ENCODE measurements at places on chromosomes 5 and 9.

GRCh38 chr9:19050637-19051591 lies 1.7 kb downstream of the RRAGA start:
- DNase-seq, result no peak

- DNase-seq, result no peak
These were observed 654.1 kb downstream of the RAB3C start for GRCh38 chr5:59236986-59237385.

DNA sequence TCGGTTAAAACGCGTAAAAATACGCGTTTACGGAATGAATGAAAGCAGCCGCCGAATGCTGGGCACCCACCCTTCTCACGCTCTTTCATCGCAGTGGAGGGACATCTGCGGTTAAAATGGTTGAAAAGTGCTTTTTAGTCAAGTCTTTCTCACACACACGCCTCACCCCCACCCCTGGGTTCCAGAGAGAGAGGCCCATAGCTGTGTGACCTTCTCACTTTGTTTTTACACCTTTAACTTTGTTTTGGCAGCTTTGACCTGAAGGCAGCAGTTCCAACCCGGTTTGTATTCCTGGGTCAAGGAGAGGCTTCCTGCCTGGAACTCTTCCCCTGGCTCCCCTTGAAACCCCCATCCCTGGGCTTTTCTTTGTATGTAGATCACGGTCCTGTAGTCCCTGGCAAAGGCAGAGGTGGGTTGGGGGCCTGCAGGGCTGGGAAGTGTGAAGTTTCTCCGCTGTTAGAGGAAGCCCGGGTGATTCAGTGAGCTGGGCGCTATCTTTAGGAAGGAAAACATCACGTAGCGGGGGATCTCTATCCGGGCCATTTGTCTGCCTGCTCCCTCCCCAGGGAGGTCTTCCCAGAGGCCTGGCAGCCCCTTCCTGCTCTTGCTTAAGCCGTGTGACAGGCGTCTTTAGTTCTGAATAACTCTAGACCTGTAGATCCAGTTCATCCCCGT lies 29.6 kb downstream of the SPRY4 start:
- DNase-seq, result no peak

- DNase-seq, result no peak
These were observed 88.5 kb downstream of the FAM174A start for GRCh38 chr5:100623719-100624118.

DNA sequence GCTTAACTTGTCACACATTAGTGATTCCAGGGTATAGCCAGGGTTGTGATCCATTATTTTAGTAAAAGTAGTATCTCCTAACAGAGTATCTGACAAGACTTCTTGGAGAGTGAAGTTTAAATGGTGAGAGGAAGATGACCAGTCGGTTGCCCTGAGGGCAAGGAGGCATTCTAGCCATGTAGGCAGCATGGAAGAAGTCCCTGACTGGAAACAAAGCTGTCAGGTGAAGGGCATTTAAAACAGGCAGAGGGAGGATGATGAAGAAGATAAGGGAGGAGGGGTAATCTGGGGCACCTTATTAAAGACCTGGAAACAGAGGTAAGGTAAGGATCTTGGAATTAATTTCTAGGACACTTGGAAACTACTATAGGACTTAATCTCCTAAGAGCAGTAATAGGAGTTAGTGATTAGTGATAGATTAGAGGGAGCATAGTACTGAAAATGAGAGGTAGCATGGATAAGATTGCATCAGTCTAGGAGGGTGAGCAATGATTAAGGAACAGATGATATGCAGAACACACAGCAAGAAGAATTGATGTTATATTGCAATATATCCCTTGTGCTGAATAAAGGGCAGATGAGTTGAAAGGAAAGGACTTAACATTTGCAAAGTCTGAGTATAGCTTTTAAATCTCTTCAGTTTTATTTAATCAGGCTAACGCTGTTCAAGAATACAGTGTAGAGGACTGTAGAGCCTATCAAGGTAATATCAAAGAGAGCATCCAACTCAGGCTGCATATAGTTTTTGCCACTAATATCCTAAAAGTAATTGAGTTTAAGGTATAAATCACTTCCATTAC lies 9.6 kb downstream of the KIF2A start:
- DNase-seq, result no peak

DNA sequence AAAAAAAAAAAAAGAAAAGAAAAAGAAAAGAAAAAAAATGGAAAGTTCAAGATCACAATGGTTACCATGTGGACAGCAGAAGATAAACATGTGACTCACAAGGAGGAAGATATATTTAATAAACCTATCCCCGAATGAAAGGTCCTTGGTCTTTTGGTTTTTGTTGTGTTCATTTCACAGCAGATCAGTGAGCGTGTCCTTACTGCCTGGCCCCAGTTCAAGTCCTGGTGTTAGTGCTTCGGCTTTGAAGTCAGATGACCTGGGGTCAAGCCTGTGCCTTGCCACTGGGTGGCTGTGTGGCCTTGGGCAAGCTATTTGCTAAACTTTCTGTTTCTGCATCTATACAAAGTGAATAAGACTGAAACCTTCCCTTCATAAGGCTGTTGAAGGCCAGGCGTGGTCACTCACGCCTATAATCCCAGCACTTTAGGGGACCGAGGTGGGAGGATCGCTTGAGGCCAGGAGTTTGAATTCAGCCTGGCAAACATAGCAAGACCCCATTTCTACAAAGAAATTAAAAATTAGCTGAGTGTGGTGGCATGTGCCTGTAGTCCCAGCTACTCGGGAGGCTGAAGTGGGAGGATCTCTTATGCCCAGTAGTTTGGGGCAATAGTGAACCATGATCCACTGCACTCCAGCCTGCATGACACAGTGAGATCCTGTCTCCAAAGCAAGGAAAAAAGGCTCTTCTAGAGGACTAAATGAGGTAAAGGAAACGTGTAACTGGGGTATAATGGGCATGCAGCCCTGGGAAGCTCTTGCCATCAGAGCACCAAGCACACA lies 94.5 kb upstream of the SPATA31D4 start:
- DNase-seq, result no peak

DNA sequence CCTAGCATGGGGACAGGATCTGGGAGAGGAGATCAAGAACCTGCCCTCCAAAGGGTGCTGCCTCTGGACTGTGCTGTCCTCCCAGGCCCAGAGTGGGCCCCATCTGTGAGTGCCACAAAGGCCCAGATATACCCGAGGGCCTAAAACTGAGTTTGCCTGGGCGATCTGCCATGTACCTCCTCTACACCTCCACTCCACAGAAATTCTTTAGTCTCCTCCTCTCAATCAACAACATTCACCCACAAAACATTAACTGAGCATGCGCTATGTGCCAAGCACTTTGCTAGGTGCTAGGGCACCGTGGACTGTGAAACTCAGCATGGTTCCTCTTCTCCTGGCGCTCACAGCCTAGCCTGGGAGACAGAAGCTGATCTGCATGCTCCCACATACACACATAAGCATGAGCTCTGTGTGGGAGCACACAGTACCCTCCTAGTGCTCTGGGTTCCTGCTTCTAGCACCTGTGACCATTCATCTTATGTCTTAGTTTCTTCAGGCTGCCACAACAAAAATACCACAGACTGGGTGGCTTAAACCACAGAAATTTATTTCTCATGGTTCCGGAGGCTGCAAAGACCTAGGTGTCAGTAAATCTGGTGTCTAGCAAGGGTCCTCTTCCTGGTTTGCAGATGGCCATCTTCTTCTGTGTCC lies 82.0 kb upstream of the FSTL4 start:
- DNase-seq, result no peak

- DNase-seq, result no peak
These were observed 67.0 kb upstream of the NEK6 start for GRCh38 chr9:124190761-124191160.

GRCh38 chr9:96344458-96345180 lies 38.9 kb downstream of the SLC35D2 start:
- DNase-seq, result peak; percentile 73

DNA sequence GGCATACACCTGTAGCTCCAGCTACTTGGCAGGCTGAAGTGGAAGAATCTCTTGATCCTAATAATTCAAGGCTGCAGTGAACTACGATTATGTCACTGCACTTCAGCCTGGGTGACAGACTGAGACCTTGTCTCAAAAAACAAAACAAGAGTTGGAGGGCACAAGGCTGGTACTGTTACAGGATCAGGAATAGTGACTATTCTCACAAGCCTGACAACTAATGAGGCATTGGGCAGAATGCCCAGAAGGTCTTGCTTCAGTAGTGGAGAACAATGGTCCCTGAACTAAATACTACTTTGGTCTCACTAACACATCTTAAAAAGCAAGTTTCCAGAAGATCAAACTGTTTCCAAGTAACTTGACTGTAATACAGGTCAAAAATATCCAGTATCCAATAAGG lies 182.9 kb upstream of the RFX3 start:
- DNase-seq, result no peak

DNA sequence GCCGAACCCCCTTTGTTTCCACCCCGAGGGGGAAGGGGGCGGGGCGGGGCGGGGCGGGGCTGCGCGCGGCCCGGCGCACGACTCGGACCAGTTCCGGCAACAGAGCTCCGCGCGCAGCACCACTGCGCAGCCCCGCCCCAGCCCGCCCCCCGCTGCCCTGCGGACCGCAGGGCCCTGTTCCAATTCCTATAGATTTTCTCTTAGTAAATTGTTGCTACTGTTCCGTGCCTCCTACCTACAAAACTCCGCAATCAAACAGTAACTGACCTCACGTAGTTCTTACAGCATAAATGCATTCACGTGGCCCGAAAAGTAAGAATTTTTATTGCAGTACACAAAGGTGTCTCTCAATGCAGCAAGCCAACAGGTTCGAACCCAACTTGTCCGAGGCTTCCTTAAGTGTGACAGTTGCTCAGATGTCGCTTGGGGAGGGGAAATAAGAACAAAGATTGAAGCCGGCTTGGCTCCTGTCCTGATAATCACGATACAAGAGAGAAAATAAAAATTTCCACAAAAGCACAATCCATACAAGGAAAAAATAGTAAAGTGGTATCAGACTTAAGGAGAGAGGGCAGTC lies 1.2 kb upstream of the RNF38 start:
- peak; percentile 44 for DNase-seq

GRCh38 chr5:101435768-101436167 lies 532.7 kb upstream of the ST8SIA4 start:
- no peak for DNase-seq

DNA sequence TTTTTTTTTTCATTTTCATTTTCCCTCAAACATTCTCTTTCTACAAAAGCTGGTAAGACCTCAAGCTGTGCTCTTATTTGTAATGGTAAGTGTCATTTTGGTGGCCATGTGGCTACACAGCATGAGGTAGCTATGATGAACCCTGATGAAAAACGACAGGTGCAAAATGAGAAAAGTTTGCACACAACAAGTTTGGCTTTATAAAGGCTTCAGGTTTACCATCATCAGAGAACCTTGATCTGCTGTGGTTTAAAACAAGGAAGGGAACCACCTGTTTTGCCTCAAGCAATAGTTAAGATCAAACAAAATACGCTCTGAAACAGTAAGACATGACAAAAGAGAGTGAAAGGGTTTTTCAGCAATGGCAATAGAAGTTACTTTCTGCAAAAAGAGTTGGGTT lies 1124.6 kb upstream of the ACO1 start:
- DNase-seq, result no peak

DNA sequence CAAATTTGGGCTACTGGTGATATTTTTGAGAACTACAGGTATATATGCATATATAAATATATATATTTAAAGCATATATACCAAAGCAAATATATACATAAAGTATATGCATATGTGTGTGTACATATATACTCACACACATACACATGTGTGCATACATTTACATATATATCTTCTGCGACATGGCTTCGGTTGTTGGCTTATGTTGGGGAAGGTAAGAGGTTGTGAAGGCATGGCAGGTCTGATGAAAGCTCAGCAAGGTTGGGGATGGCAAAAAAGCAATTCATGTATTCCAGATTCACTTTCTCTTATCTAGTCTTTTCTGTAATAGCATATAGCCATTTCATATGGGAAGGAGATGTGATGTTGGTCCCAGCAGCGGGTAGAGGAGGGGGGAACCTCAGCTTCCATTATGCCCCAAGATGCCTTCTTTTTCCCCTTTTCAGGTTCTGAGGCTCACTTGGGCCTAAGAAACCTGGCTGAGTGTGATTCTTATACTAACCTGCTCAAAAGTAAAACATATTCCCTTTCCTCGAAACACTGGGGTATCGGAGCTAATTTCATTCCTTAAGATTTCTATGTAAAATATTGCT lies 201.7 kb downstream of the MEF2C start:
- DNase-seq, result no peak

DNA sequence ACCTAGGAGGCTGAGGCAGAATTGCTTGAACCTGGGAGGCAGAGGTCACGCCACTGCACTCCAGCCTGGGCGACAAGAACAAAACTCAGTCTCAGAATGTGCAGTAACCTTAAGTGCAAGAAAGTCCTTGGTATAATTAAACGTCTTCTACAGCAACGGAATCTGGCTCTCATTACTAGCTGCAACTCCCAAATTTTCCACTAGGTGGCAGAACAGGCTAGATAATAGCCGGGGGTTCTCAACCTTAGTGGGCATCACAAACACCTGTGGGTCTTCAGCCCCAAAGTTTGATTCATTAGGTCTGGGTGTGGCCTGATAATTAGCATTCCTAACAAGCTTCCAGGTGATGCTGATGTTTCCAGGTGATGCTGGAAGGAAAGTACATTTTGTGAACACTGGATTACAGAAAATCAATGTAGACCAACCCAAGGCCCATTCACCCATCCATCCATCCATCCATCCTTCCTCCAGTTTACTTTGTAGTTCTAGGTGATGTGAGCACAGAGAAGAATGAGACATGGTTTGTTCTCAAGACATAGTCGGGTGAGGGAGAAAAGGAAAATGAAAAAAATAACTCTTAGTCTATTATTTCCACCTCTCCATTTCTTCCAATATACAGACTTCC lies 37.3 kb downstream of the FBXW2 start:
- peak; percentile 24 for DNase-seq

DNA sequence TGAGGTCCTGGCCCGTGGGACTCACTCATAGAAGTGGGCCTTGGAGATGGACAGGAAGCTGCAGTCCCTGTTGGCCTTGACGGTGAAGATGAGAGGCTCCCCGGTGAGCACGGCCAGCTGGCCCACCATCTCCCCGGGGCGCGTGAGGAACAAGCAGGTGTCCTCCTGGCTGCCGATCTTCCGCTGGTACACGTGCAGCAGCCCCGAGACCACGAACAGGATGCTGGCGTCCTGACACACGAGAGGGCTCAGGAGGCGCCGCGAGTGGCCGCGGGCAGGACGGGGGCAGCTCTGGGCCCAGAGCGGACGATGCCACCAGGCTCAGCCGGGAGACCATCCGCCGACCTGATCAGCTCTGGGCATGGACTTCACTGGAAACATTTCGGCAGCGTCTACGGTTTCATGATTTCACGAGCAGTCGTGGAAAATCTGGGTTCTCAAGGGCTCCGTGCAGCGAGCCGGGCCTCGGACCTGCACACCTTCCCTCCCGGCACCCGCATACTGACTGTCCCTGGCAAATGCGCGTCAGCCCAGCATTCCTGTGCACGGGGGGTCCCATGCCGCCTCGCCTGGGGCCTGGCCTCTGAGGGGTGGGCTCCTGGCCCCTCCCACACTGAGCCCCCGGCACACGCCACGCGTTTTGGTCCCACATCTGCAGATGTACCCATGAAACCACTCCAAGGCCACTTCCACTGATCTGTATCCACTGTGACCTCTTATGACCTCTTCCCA lies 41.7 kb upstream of the NSMF start:
- no peak for DNase-seq

DNA sequence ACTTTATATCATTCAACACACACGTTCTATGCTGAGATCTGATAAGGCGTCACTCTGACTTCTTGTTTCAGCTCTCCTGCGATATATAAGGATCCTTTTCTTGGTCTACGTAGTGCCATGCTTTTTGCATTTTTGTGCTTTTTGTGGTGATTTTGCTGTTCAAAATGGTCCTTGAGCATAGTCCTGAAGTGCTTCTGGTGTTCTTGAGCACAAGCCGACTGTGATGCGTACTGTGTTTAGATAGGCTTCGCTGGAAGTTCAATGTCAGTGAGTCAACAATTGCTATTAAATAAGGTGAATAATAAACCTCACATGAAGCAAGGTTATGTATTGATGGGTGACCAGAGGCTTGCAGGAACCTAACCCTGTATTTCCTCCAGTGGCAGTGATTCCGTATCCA lies 46.8 kb downstream of the ACO1 start:
- no peak for DNase-seq
